ENCODE measurements at places on chromosomes 7 and 10.
A peak's percentile ranks its signal among the peaks of the same experiment; 100 is the strongest.

DNA sequence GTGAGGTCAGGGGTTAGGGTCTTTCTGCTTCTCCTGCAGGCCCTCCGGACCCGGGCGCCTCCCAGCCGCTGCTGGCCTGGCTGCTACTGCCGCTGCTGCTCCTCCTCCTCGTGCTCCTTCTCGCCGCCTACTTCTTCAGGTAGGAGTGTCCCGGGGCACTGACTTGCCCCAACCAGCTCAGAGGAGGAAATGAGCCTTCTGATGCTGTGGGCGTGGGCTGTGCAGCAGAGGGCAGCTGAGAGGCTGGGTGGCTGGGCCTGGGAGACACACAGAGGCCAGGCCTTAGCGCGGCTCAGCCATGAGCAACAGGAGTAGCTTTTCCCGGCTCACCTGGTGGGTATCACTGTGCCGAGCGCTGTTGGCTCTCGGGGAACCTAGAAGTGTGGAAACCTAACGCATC, 78.9 kb downstream of the MKI67 start:
- DNase-seq, result peak; percentile 76

DNA sequence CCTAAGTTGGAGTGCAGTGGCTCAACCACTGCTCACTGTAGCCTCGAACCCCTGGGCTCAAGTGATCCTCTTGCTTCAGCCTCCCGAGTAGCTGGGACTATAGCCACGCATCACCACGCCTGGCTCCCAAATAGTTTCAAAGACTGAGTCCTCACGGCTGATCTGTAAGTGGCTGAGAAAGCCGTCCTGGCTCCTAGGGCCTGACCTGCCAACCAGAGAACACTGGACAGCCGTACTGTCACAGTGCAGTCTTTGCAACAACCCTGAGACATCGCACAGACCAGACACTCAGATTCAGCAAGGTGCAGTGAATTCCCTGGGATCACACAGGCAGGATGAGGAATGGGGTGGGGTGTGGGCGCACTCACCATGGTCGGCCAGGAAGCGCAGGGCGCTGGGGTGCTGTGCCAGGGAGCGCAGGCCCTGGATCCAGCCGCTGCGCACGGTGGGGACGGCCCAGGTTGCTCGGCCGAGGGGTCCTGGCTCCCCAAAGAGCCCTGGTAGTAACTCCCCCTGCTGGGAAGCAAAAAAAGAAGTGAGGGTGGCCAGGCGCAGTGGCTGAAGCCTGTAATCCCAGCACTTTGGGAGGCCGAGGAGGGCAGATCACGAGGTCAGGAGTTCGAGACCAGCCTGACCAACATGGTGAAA, 10.7 kb downstream of the BRAT1 start:
- DNase-seq, result no peak

DNA sequence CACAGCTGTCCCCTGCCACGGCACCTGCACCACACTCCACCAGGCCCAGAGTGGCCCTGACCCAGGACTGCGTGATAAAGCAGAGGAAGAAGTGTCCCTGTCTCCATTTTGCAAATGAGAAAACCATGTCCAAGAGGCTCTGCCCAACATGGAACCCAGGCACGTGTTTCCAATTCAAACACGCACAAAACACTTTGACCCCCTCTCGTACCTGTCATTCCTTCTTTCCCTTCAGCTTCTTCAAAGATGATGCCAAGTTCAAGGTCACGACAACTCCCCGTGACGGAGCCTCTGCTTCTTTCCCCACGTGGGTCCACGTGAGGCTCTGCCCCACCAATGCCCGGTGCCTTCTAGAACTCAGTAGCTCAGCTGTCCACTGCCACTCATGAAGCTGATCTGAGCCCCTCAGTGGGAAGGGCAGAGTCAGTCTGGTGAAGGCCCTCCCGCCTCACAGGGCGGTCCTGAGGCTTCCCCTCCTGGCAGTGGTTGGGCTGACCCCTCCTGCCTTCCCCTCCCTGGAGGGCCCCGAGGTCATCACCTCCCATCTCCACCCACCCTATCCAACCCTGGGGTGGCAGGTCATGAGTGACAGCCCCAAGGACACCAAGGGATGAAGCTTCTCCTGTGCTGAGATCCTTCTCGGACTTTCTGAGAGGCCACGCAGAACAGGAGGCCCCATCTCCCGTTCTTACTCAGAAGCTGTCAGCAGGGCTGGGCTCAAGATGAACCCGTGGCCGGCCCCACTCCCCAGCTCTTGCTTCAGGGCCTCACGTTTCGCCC, 19.0 kb downstream of the CALML5 start:
- no peak for DNase-seq

- DNase-seq, result no peak
Observed at GRCh38 chr7:55178863-55179773, 160.3 kb downstream of the EGFR start.

DNA sequence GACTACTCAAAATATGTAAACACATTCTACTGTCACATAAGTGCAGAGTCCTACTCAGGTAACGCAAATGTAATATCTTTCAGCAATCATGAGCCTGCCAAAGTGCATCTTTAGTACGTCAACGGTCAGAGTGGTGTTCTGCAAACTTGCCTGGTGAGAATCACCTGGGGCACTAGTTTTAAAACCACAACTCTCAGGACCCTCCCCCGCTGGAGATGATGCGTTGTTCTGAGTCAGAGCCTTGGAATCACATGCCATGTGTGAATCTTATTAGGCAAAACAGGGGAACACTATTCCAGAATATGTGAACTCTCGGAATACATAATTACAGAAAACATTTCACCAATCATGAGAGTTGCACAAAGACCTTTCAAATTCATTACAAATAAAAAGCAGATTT, 115.7 kb downstream of the TPK1 start:
- no peak for DNase-seq

GRCh38 chr7:3200504-3200903, 100.5 kb upstream of the SDK1 start:
- peak; percentile 8 for DNase-seq

DNA sequence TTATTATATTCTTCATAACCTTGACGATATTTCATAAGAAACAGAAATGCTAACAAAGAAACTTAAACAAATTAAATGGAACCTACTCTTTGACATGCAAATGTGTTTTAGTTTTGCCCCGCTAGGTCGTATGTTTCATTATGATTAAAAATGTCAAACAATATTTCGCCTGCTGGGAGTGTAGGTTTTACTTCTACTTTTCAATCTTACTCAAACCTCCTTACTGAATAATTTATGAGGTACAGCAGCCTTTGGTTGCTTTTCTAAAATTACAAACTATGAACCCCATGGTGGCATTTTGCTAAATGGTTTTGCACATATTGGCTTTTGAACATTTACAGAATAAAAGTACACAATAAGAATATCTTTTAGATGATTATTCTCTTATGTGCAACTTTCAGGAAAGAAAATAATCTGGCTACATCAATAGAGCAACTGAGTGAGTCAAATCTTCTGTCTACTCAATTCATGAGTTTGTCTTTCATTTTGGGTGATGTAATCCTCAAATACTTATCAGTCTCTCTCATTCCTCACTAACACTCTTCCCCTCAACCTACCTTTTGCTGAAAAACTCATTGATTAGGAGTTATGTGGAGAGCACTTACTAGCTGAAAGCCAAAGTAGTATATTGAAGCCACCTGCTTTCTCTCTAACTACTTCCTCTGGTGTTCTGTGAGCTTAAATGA, 1226.4 kb downstream of the XPNPEP1 start:
- DNase-seq, result no peak

- no peak for DNase-seq
Observed at GRCh38 chr10:95531994-95532399, 29.2 kb downstream of the SORBS1 start.

- no peak for DNase-seq
Observed at GRCh38 chr7:28018446-28018845, 162.1 kb downstream of the JAZF1 start.

GRCh38 chr7:129468547-129468946, 33.8 kb upstream of the SMKR1 start:
- no peak for DNase-seq

DNA sequence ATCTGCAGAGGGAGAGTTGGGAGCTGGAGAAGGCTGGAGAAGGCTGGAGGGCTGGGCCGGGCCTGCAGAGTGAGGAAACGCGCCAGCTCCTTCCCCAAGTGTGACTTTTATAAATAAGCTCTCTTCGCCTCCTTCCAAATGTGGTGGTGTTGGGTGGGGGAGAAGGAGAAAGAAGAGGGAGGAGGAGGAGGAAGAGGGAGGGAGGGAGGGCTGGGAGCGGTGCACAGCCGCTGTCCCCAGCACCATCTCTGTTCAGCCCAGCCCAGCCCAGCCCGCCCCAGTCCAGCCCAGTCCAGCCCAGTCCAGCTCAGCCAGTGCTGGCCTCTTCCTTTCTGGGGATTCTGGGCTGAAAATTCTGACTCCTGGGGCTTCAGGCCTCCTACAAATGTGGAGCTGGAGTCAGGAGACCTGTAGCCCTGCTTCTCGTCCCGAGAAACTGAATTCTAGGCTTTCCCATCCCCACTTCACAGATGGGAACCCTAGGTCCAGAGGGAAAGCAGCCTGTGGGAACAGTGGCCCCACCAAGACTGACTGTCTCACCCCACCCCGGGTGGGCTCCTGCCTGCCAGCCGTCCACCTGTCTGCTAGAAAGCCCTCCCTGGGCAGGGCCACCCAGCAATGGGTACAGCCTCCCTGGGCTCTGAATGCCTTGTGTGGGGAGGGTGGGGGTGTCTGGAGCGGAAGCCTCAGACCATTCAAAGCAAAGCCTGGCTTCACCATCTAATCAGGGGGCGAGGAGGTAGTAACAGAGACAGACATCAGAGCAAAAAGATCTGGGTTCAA, 2.3 kb downstream of the STX1A start:
- DNase-seq, result no peak

GRCh38 chr10:35363587-35363986, 27.3 kb downstream of the CCNY start:
- DNase-seq, result no peak

DNA sequence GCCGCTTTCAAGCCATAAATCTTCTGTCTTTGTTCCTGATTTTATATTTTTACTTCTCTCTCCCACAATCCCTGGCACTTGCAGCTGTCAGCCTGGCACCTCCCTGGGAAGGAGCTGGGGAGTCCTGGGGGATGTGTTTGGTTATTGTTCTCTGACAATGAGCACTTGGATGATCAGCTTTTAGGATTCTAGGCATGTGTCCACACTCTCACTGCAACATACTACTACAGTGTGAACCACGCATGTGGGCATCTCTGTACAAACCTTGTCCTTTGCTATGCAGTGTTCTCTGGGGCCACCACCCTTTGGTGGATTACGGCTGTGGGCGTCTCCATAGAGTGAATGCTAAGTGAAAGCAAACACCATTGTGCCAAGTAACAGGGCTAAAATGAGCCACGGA, 168.4 kb upstream of the KMT2E start:
- DNase-seq, result no peak

- no peak for DNase-seq
Observed at GRCh38 chr7:96979551-96980276, 25.6 kb upstream of the DLX6 start.

DNA sequence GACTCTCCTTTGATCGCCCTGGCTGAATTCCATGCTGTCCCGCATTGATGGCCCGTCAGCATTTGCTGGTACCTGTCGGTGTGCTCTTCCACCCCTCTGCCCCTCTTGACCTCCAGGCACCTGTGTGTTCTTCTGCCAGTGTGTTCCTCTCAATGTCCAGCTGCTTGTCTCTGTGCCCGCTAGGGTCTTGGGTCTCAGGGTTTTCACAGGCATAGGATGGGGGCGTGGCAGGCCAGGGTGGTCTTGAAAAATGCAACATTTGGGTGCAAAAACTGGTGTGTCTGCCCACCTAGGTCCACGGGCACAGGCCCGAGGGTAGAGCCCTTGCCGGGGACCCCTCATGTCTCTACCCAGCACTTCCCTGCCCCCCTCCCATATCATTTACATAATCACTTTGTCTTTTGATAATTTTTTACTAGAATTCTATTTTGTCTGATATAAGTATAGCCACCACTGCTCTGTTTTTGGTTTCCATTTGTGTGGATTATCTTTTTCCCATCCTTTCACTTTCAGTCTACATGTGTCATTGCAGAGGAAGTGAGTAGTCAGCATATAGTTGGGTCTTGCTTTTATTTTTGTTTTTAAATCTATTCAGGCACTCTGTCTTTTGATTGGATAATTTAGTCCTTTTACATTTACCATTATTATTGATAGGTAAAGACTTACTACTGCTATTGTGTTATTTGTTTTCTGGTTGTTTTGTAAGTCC, 46.6 kb upstream of the ADRA2A start:
- DNase-seq, result no peak

DNA sequence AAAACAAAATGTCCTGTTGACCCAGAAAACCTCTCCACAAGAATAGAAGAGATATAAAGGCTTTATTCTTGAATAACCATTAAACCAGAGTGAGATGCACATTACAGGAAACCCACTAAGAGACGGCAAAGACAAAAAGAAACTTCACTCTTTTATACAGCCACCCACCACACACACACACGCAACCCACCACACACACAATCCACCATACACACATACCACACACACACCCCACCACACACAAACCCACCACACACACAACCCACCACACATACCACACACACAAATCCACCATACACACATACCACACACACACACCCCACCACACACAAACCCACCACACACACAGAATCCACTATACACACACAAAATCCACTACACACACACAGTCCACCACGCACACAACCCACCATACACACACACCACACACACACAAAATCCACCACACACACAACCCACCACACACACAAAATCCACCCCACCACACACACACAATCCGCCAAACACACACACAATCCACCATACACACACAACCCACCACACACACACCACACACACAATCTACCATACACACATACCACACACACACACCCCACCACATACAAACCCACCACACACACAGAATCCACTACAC, 9.5 kb upstream of the REPIN1 start:
- no peak for DNase-seq
